Neural progenitor cell (in vitro differentiated cells): ENCODE measurements at places on chromosomes 5 and 9.

DNA sequence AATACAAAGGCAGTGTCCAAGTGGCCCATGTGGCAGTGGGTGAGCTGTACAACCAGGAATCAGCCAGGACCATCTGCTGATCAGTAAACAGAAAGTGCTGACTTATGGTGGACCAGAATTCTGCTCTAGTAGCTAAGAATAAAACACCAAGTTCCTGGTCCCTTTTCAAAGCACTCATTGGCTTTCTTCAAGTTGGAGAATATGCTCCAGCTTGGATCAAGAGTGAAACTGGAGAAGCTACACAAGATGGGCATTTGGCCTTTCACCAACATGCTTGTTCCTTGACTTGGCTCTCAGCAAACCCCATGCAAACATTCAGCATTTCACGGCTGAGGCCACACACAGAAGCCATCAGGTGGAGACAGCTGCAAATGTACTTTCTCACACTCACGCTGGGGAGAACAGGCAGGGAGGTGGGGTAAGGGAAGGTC lies 32.1 kb downstream of the MARCHF3 start:
- DNase-seq, result no peak

DNA sequence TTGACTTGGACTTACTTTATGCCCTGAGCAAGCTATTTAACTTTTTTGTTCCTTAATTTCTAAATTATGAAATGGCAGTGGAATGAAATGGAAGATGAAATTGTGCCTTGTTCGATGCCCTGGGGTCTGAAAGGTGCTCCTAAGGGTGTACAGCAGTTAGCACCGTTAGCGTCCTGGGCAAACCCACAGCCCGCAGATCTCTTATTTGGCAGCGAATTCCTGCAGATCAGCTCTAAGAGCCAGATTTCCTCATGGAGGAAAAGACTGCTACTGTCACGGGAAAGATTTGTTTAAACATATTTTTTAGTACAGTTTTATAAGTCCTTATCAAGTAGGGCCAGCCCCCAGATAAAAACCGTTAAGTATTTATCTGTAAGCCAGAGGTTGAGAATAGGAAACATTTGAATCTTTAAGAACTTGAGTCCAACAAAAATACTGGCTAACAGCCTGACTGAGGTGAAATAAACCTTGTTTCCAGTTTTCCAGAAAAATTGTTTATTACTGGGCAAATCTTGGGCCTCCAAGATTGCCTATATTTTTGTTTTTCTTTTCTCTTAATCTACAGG lies 216.5 kb upstream of the DMRT1 start:
- DNase-seq, result no peak

GRCh38 chr9:93974151-93974550 lies 19.0 kb upstream of the BARX1 start:
- no peak for DNase-seq

- DNase-seq, result peak; percentile 60
Observed at GRCh38 chr5:88674356-88675167, 208.4 kb downstream of the MEF2C start.

DNA sequence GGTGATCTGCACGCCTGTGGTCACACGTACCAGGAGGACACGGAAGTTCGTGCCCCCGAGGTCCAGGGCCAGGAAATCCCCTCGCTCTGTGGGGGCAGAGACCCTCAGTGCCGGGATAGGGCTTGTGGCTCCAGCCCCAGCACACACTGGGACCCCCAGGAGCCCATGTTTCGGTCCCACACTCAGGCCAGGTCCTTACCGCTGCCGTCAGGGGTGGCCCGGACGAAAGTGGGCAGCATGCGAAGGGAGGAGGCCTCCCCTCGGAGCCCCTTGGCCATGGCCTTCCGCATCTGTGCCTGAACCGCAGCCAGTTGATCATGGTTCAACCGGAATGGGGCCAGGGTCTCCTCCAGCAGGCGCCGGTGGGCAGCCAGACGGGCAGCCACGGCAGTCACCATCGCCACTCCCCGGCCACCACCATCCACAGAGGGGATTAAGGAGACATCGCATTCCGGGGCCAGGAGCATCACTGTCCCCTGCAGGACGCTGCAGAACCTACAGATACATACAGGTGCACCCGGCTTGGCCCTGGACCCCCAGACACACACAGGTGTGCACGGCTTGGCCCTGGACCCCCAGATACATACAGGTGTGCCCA lies 11.8 kb downstream of the HK3 start:
- DNase-seq, result no peak

DNA sequence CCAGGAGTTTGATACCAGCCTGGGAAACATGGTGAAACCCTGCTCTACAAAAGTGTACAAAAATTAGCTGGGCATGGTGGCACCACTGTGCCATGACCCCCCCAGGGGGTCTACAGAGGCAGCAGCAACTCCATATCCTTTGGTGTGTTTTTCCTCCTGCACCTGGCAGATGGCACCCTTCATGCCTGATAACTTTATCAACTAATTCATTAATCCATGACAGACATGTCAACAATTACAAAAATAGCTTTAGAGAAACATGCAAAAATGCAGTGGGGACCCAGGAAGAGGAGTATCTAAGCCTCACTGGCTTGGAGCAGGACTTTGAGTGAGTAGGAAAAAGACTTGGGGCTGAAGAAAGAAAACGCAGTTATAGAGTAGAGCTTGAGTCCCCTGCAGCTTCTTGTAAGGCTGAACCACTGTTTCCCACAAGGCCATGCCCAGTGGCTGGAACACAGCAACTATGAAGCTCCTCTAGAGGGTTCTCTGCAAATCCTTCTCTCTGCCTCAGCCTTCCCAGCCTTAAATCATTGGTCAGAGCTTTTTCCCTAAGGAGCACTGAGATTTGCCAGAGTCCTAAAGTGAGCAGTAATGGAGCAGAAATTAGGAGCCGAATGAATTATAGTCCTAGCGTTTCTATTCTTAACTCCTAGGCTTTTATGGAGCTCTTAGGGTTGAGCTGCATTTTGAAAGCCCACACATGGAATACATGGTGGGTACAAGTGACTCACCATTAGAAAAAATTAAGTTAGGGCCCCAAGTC lies 25.5 kb upstream of the B4GALT1 start:
- DNase-seq, result no peak

GRCh38 chr5:111976705-111977435 lies 219.9 kb upstream of the NREP start:
- DNase-seq, result no peak

DNA sequence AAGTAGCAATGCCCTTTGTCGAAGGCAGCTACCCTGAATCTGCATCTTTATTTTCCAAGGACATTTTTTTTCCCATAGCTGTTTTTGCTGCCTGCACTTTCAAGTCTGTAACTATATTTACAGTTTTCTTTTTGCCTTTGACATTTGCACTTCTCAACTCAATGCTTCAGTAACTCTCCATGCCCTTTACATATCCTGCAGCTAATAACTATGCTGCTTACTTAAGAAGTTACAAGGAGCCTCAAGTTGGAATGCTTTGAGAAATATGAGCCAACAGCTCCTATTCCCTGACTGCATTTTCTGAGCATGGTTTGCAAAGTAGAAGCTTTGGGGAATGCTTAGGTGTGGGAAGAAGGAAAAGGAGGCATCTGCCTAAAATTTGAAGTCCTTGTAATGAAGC lies 194.8 kb upstream of the TRPC7 start:
- no peak for DNase-seq

DNA sequence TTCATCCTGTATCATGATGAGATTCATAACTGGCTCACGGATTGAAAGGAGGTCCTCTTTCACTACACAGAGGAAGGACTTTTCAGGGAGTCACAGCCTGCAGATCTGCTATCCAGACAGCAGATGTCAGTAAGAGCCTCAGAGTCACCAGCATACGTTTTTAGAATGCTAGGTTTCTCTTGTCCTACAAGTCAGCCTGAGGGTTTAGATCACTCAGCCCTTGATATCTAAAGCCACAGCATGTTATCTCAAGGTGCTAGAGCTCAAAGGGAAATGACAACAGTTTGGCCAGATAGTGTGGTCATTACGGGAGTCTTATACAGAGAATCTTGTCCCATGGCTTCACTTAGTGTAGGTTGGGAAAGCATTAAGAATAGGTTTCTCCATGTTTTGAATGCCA lies 30.9 kb upstream of the SLC46A2 start:
- peak; percentile 62 for DNase-seq

DNA sequence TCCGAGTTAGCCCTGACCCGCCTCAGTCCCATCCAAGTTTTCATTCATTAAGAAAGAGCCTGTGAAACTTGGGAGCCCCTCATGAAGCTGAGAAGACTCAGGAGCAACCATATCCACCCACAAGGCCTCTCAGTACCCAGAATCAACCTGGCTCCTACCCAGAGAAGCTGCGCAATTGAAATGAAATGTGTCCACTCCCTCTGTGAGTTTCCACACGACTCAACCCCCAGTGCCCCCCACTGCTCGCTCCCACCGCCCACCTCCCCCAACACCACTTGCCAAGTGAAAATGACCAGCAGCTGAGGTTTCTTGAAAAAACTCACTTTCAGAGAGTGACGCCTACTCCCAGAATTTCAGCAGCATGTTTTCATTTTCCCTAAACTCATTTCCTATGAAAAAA lies 104.6 kb downstream of the CDK5RAP2 start:
- no peak for DNase-seq

DNA sequence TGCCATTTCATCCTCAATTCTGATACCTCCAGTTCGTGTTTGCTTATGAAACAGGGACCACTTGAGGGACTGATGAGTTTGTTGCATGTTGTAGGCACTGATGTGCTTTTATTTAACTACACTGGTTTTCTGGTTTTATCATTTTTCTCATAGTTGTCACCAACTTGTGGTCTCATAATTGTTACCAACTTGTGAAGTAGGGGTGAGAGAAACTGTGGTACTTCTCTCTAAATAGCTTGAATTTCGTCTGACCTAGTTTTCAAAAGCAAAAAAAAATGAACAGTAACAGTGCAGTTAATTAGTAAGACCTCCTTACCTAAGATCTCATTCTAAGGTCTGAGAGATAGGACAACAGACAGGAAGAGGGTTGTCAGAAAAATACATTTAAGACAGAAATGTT lies 78.0 kb downstream of the ANXA2R start:
- DNase-seq, result no peak

GRCh38 chr9:87259543-87260518 lies 237.8 kb upstream of the DAPK1 start:
- no peak for DNase-seq

DNA sequence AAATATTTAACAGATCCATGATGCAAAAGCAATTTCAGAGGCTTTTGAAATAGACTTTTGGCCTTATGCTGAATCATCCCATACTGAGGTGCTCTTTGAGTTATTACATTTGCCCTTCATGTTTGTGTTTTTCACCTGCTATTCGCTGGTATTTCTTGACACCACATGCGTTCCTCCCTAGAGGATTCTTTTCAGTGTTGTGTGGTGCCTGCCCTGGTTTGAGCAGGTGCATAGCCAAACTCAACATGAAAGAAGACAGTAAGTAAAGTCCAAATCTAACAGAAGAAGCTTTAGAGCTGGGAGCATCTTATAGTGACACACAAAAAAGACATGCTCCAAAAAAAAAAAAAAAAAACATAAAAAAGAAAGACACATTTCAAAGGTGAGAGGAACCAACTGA lies 796.3 kb downstream of the SEMA5A start:
- DNase-seq, result no peak

DNA sequence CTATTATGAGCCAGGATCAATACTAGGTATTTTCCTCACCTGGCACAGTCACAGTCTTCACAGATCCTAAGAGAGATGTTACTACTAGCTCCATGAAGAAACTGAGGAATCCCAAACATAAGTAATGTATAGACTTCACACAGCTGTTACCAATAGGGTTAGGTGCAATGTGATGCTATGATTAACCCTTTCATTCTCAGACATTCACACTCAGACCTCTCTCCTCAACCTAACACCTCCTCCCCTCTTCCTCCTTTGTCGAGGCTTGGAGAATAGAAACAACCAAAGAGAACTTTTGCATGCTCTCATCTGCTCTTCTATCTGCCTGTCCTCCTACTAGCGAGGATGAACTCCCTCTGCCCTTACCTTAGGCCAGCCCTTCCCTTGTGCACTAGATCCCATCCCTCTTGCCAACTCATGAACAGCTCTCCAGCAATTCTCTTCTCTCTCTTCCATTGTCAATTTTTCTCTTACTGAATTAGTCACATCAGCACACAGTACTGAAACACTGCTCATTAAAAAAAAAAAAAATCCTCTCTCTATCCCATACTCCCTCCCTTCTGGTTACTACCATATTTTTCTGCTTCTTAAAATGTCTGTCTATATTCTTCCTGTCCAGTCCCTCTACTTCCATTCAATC lies 47.7 kb downstream of the MAPKAP1 start:
- DNase-seq, result no peak

DNA sequence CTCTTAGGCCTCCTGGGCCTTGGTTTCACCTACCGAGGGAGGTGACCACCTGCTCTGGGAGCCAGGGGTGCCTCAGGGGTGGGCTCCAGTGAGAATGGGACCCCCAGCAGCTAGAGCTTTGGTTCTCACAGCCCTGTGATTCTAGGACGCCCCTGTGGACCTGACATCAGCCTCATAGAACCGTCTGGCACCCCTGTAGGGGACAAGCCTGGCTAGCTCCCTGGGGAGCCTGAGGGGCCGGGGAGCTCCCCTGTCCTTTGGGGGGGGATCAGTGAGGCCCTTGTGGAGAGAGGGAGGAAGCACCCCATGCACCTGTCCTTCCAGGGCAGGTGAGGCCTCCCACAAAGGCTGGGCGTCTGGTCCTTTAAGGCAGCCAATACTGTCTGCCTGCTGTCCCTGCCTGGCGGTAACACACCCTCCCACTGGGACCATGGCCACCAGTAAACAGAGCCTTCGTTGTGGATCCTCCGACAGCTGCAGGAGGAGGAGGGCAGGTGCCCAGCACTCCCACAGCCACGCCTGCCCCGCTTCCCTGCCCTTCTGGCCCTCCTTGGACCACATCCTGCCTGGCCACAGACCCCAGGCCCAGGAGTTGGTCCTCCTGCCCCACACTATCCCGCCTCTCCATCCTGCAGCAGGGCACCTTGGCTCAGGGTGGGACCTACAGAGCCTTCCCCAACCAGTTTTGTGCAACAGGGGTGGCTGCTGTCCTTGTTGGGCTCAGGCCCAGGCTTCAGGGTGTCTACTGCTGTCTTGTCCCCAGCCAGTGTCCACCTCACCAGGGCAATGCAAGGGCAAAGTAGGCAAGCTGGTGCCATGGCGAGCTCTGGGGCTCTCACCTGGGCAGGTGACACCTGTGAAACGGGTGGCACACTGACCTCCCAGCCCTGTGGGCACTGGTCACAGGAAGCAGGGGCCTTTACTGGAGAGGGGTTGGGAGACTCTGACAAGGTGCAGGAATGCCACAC lies 3.0 kb upstream of the TUBB4B start:
- no peak for DNase-seq

- no peak for DNase-seq
Observed at GRCh38 chr5:4571248-4571948, 568.7 kb upstream of the ADAMTS16 start.
